ENCODE measurements at places on chromosomes 5 and 9.

- no peak for DNase-seq
These were observed 32.1 kb upstream of the ADRB2 start for GRCh38 chr5:148794275-148794674.

DNA sequence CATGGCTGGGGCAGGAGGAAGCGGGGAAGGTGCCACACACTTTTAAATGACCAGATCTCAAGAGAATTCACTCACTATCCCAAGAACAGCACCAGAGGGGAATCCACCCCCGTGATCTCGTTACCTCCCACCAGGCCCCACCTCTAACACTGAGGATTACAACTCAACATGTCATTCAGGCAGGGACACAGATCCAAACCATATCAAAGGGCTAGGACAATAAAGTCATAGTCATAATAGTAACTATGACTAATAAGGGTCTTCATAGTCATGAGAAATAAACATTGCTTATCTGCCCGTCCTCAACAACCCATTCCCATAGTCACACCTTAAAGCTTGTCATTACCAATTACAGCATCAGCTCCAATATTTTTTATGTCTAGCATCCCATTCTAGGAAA lies 65.3 kb upstream of the SMC2 start:
- no peak for DNase-seq

DNA sequence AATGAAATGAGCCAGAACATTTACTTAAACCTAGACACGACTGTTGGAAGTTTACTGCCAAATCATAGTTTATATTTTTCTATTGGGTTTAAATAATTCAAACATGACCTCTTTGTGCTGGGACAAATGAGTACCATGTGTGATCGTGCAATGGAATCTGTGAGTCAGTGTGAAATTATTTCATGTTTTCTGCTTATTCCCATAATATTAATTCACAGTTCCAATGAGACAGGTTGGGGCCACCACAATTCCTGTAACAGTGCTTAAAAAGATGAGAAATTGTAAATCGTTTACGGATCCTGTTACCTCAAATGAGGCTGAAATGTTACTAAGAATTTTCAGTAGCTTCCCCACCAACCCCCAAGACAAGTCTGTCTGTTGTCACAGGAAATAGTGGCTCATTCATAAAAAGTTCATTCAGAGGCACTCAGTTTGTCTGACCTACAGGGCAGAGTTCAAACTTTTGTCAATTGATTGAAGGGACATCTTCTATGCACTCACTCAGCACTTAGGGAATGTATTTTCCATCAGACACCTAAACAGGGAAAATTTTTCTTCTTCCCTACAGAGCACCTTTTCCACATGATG lies 563.9 kb upstream of the ADAMTS16 start:
- peak; percentile 92 for DNase-seq

DNA sequence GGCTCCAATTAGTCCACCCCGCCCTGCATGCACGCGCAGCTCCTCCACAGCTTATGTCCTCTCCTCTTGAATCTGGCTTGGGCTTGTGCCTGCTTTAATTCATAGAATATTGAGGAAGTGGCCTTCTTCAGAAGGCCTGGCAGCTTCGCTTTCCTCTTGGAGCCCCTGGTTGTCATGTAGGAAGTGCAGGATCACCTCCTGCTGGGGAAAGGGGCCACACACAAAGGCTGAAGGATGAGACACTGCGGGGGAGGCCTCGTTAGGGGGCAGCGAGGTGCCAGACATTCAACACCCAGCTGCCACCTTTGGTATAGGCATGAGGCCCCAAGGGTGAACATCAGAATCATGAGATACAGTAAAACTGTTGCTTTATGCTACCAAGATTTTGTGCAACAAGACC lies 2.7 kb upstream of the CNOT6 start:
- DNase-seq, result no peak

GRCh38 chr9:123997665-123998277 lies 13.8 kb upstream of the LHX2 start:
- no peak for DNase-seq

DNA sequence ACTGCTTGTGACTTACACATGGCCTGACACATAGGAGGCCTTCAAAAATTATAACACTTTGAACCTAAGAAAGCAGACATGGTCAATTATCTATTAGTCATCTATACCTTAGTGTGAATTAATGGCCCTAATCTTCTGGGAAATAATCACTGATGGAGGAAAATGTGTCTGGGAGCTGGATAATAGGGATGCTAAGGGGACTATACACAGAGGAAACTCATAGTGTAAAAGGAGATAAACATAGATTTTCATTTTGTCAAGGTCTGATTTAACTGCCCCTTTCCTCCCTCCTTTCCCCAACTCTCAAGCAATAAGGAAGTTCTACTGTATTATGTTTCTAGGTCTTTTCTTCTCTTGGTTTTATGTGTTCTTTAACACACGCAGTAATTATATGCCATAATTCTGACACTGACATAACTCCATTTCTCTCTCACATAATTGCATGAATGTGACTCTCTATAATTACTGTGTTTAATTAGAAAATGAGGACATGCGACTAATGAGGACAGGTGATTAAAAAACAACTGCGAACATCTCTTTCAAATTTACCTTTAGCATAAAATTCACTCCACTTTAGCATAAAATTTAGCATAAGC lies 18.7 kb upstream of the PRELID2 start:
- no peak for DNase-seq

GRCh38 chr9:132175431-132175830 lies 13.6 kb downstream of the NTNG2 start:
- DNase-seq, result no peak

DNA sequence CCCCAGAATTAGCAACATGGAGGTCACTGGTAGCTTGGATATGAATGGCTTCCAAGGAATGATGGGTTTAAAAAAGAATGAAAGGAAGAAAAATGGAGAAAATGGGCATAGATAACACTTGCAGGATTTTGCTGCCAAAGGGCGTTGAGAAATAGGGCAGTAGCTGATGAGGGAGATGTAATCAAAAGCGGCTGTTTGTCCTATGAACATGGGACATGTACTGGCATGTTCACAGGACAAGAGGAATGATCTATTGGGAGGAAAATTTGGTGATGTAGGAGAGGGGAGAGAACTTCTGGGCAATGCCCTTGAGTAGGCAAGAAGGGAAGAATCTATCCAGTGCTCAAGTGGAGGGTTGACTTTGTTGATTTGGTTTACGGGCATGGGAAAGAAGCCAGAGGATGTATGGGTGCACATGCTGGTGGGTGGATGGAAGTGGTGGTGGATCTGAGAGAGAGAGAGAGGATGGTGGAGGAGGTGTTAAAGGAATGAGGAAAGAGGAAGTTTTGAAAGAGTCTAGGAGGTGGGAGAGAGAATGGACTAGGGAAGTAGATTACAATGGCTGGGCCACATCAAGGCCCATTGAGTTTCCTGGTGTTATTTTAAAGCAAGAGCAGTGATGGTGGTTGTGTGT lies 115.1 kb upstream of the MVB12B start:
- no peak for DNase-seq

DNA sequence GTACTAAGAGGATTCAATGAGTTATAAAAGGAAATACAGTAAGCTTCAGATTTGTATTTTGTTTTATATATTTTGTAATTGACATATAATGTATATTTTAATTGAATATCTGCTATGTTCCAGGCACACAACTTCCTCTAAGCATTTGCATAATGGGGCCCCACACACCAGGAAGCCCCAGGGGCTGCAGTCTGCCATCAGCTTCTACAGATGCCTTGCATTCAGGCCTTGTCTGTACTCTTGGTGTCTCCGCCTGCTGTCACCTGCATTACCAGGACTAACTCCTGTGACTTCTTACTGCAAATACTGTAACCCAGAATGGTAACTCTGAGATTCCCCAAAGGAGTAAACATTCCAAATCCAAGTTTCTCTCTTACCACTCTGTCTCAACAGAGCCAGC lies 20.6 kb downstream of the ARL15 start:
- DNase-seq, result no peak

GRCh38 chr9:123611226-123611625 lies 255.2 kb downstream of the CRB2 start:
- DNase-seq, result no peak

GRCh38 chr5:132055441-132055807 lies 5.0 kb upstream of the IL3 start:
- DNase-seq, result no peak

- no peak for DNase-seq
These were observed 47.0 kb upstream of the PDE8B start for GRCh38 chr5:77163453-77163852.

DNA sequence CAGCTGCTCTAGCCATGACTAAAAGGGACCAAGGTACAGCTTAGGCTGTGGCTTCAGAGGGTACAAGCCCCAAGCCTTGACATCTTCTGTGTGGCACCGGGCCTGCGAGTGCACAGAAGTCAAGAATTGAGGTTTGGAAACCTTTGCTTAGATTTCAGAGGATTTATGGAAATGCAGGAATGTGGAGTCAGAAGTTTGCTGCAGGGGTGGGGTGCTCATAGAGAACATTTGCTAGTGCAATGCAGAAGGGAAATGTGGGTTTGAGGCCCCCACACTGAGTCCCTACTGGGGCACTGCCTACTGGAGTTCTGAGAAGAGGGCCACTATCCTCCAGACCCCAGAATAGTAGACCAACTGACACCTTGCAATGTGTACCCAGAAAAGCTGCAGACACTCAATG lies 624.9 kb upstream of the FTMT start:
- DNase-seq, result no peak

DNA sequence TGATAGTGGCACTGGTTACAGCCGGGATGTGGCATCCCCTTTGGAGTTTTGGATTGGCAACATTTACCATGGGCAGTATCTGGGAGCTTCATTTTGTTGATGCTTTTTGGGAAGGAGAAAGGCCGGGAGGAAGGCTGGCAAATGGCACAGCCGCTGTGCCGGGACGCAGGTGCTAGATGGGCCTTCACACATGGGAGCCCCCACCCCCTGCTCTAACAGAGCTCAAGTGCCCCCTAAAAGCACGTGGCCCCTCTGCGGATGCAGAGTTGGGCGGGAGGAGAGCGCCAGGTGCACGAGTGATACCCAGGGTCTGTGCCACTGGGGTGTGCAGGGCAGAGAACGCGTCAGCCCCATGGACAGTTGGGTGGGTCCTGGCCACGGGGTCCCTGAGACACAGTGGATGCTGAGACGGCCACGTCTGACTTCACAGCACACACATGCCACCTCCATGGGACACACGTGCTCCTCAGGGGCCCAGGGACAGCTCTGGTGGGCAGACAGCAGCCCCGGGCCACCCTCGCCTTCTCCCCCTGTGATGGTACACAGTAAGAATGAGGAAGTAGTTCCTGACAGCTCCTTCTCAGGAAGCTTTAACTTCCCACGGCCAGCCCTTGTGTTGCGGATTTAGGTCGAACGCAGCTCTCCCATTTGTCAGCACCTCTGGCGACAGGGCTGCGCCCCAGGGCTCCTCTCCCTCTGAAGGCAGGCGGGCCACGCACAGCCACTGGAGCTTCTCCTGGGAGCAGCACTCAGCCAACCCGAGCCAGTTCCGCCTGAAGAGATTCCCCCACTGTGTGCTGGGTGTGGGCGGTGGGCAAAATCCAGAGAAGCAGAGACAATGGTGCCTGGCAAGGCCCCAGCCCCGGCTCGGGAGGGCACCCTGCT lies 10.8 kb downstream of the SLC9A3 start:
- DNase-seq, result no peak

DNA sequence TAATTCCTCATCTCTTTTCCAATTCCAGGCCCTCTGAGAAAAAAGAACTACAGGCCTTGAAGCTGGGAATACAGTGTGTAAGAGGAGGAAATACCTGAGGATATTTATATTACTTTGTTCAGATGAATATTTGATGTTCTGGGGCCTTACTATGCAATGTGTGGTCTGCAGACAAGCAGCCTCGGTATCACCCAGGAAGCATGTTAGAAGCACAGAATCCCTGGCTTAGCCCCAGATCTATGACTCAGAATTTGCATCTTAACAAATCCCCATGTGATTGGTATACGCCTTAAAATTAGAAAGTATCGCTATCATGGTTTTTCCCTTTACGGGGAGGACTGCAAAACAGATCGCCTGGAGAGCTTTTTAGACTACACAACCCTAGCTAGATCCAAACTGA lies 121.0 kb downstream of the JAKMIP2 start:
- no peak for DNase-seq

DNA sequence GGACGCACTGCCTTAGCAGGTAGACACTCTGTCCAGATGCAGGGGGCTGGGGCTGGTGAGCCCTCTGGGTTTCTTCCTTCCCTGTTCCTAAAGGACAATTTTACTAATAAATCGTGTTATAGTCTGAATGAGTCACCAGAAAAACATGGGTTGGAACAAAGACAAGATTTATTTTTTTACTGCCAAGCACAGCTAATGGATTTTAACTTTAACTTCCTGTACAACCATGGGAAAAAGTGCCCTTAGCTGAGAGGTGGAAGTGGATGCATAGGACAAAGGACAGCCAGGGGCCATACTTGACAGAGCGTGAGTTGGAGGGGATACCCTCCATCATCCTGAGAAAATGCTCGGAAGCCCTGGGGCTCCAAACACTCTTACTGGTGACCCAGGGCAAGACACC lies 300.7 kb downstream of the MSX2 start:
- no peak for DNase-seq

- no peak for DNase-seq
These were observed 27.8 kb upstream of the LAMC3 start for GRCh38 chr9:130981002-130981755.

GRCh38 chr5:13939638-13940037 lies 4.8 kb downstream of the DNAH5 start:
- DNase-seq, result no peak

GRCh38 chr5:172644266-172644665 lies 3.2 kb downstream of the NEURL1B start:
- no peak for DNase-seq

DNA sequence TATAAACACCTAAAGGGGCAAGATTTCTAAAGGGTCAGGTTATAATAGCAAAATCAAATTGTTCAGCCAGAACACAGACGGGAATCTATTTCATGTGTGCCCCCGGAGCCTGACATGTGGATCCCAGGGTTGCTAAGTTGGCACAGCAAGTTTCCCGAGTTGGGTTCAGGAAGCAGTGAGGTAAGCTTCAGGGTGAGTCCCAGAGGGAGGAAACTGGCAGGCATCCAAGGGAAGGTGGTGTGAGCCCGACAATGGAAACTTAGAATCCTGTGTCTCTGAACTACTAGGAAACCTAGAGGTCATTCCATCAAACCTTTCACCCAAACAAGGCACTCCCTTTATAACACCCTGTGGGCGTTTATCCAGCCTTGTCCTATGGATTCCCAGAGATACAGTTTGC lies 98.4 kb downstream of the ADRB2 start:
- DNase-seq, result no peak

GRCh38 chr5:107376546-107377276 lies 294.0 kb downstream of the EFNA5 start:
- DNase-seq, result peak; percentile 97

- no peak for DNase-seq
These were observed 81.4 kb downstream of the DTWD2 start for GRCh38 chr5:118906947-118907346.

- no peak for DNase-seq
These were observed 241.2 kb downstream of the PIK3R1 start for GRCh38 chr5:68456756-68457217.

- peak; percentile 24 for DNase-seq
These were observed 160.3 kb downstream of the HSD17B3 start for GRCh38 chr9:96141666-96142065.

DNA sequence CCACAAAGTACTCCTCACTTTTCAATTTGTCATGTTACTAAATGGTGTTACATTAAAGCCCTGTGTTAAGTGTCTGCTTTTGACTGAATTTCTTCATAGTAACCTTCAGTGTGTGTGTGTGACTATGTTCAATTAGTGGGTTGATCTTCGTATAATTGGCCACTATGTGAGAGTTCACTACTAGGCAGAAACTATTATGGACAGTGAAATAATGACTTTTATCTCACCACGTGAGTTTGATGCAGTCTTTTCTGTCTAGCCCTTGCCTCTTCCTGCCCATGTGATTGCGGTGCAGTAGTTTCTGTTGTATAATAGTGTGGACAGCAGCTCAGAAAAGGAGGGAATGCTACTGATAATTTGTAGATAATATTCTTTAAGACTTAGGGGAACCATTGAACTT lies 1.8 kb upstream of the MAML1 start:
- DNase-seq, result no peak

Measured in SJSA1 (cell line).